Germinal center (tissue), 1 donor: ENCODE measurements at places on chromosomes 7 and 10.

DNA sequence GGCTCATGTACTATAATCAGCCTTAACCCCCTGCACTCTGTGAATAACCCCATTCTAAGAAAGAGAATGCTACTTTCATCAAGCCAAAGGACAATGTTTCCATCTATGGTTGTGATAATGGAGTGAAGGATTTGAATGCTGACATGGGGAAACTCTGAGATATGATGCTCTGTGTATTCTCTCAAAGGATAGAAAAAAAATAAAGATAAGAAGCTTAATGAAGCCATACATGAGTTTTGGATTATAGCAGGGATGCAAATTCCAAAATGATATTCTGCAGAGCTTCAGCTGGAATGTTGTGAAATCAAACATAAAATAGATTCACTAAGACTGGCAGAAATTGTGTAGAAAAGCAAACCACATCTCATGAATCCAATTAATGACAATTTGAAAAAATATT lies 1074.1 kb downstream of the XPNPEP1 start:
- no peak for DNase-seq

- no peak for DNase-seq
These were observed 52.3 kb upstream of the EN2 start for GRCh38 chr7:155405399-155406318.

- DNase-seq: no peak
These were observed 34.8 kb upstream of the TNPO3 start for GRCh38 chr7:129089521-129090212.

DNA sequence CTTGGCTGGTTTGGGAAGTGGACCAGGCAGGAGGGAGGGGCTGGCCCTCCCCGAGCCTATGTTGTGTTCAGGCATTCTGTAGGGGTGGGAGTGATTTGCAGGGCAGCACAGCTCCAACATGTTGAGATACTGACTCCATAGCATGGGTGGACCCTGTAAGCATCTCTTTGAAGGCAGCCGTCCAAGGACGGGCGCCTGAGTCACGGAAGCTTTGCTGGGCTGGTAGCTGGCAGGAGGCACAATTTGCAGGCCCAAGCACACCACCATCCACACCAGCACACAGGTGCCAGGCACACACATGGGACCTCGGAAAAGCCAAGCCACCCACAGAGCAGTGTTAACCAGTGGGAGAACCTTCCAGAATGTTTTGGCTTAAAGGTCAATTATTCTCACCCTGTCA lies 505.1 kb upstream of the FOXK1 start:
- DNase-seq: no peak

GRCh38 chr10:68492118-68492517 lies 20.3 kb upstream of the DNA2 start:
- no peak for DNase-seq

GRCh38 chr10:103333934-103334520 lies 16.9 kb downstream of the PCGF6 start:
- peak; percentile 33 for DNase-seq

DNA sequence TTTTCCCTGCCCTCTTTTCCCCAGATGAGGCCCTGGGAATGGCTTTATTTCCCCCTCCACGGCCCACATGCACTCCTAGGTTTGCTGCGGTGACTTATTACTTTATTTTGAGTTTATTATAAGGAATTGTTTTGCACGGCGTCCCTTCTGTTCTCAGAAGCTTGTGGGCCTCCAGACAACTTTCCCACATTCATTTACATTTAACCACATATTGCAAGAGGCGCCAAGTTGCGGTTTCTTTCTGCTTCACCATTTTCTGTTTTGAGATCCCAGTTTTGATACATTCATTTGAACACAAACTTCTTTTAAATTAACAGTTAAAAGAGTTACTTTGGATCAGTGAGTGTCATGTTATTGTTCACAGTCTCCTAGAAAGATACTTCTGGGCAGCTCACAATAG lies 532.5 kb upstream of the MGMT start:
- DNase-seq: no peak
